ENCODE measurements at places on chromosomes 4 and X. TPM values are rescaled to one million over a fixed set of nuclear protein-coding genes. Genes with fewer than 3 reads are reported as not detected.

The FOXO4 gene
- polyA plus RNA-seq: 26.0 TPM

The TEX11 gene
- 0.10 TPM for polyA plus RNA-seq

The TREX2 gene
- 0.21 TPM for polyA plus RNA-seq

The TMEM35A gene
- polyA plus RNA-seq: 10.6 TPM

The TEX13D gene
- polyA plus RNA-seq: not detected

The STK32B gene
- 8.6 TPM for polyA plus RNA-seq

The SLC35A2 gene
- 32.4 TPM for polyA plus RNA-seq

The GPRASP1 gene
- 11.9 TPM for polyA plus RNA-seq

The FATE1 gene
- polyA plus RNA-seq: 0.40 TPM

The CXXC4 gene
- 10.8 TPM for polyA plus RNA-seq

The RAB9A gene
- 27.6 TPM for polyA plus RNA-seq

The BEND2 gene
- 0.11 TPM for polyA plus RNA-seq

The VSIG1 gene
- polyA plus RNA-seq: 0.74 TPM

The ADGRG4 gene
- not detected for polyA plus RNA-seq

The PHOX2B gene
- polyA plus RNA-seq: 0.14 TPM

The SYAP1 gene
- polyA plus RNA-seq: 26.9 TPM

The ZNF518B gene
- polyA plus RNA-seq: 32.0 TPM

The PNMA5 gene
- 0.40 TPM for polyA plus RNA-seq

The TRIM61 gene
- polyA plus RNA-seq: 2.2 TPM

The CDX4 gene
- not detected for polyA plus RNA-seq

The KCNIP4 gene
- 15.3 TPM for polyA plus RNA-seq

The SPIN4 gene
- 21.2 TPM for polyA plus RNA-seq

The SULT1B1 gene
- 0.88 TPM for polyA plus RNA-seq

The PLP1 gene
- 3.5 TPM for polyA plus RNA-seq

All from right renal cortex interstitium (tissue), 3 donors.